ENCODE measurements at places on chromosomes 2 and 18. TPM values are rescaled to one million over a fixed set of nuclear protein-coding genes. Genes with fewer than 3 reads are reported as not detected.

The BMP10 gene
- not detected for total RNA-seq

The DSG4 gene
- not detected for total RNA-seq

The XDH gene
- 0.99 TPM for total RNA-seq

The LBX2 gene
- 0.35 TPM for total RNA-seq

The IGFBP2 gene
- 43.4 TPM for total RNA-seq

The ZSWIM2 gene
- not detected for total RNA-seq

The EVA1A gene
- 0.36 TPM for total RNA-seq

The ZNF142 gene
- 42.7 TPM for total RNA-seq

The ERMN gene
- 3.5 TPM for total RNA-seq

The PAX8 gene
- 1.9 TPM for total RNA-seq

The CHRNG gene
- not detected for total RNA-seq

The GKN1 gene
- not detected for total RNA-seq

The AGXT gene
- not detected for total RNA-seq

The FAM237A gene
- total RNA-seq, result not detected

The PTH2R gene
- total RNA-seq, result not detected

The COL4A4 gene
- 0.02 TPM for total RNA-seq

The FIGN gene
- total RNA-seq, result not detected

The TNS1 gene
- total RNA-seq, result 10.3 TPM

The BOLL gene
- not detected for total RNA-seq

The PARD6G gene
- total RNA-seq, result 0.46 TPM

The RAX gene
- not detected for total RNA-seq

The CEP192 gene
- total RNA-seq, result 46.8 TPM

The BCL2 gene
- 145 TPM for total RNA-seq

The LRP2 gene
- 0.02 TPM for total RNA-seq

The CERKL gene
- not detected for total RNA-seq

The OTOS gene
- not detected for total RNA-seq

The HTR2B gene
- total RNA-seq, result not detected
